Astrocyte (in vitro differentiated cells and primary cell): ENCODE measurements at places on chromosomes 13 and 19.

DNA sequence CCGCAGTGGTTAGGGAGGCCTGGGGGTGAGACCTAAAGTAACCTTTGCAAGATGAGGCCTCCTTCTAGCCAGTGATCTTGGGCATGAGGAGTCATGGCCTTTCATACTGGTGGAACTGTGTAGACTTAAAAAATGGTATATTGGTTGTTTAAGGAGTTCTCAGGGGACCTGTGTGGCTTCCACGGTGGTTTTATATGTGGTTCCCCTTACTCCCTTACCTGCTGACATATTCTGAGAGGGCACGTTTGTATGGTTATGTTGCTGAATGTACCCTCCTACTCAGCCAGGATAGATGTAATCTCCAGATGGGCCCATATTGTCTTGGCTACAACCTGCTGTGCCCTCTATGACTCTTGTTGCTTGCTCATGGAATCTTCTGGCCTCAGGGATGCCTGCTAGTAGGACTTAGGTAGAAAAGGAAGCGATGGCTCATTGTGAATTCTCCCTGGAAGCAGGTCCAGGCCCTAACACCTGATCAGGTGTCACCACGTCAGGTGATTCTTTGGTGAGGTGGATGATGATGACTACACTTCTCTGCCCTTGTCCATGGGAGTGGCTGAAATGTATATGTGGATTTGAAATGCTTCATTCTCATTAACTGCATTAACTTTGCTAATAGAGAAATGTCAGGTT lies 1.8 kb downstream of the ZNF460 start:
- no peak for DNase-seq

- DNase-seq: peak; percentile 53
Measured at GRCh38 chr13:34208336-34208735, 390.4 kb downstream of the RFC3 start.

- DNase-seq: no peak
Measured at GRCh38 chr19:5170329-5170745, 170.3 kb downstream of the PTPRS start.

DNA sequence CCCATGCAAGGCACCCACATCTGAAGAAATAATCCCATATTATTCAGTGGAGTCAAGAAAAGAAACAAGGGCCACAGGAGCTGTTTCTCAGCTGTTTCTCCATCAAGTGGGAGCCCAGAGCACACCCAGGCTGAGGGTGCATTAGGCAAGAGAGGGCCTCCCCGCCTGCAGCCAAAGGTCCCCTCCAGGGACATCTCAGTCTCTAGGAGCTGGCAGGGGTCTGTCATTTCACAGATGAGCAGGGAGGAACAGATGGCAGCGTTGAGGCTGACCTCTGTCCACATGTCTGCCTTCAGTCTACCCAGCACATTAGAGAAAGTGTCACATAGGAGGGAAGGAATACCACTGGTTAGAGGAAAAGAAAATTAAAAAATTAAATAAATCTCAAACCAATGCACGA lies 157.7 kb downstream of the ZNF536 start:
- DNase-seq: no peak

- DNase-seq: no peak
Measured at GRCh38 chr13:86309881-86310280, 510.7 kb upstream of the SLITRK6 start.

- peak; percentile 41 for DNase-seq
Measured at GRCh38 chr19:45059258-45059965, 16.9 kb downstream of the ZNF296 start.
